ENCODE measurements at places on chromosomes 6 and 20.

DNA sequence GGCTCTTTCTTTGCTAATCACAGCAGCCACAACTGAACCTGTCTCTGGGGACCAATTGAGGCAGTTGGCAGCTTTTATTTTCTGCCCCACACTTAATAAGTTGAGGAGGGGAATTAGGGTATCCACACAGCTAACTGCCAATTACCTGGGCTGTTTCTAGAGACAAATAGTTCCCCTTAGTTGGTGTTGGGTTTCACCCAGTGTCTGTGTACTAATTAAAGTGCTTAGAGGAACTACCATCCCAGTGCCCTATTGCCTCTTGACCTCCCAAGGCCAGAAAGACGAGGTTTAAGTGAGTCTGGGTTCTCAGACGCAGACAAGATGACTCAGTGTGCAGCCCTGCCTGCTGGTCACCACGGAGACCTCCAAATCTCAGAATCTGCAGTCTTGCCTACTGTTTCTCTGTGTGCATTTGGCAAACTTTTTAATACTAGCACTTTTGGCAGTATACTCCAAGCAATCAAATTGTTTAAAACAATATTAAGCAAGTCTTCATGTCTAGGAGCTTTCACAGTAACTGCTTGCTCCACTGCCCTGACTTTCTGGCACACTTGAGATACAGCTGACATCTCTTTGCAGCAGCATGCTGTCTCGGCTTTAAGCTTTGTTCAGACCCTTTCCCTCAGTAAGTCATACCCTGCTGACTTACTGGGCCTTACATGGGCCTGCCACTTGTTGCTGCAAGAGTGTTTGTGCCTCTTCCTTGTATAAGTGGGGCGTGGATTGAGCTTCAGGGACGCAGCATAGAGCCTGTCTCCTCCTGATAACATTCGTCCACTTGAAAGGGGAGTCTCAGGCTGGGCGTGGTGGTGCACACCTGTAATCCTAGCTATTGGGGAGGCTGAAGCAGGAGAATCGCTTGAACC lies 31.9 kb downstream of the STK35 start:
- DNase-seq = no peak

DNA sequence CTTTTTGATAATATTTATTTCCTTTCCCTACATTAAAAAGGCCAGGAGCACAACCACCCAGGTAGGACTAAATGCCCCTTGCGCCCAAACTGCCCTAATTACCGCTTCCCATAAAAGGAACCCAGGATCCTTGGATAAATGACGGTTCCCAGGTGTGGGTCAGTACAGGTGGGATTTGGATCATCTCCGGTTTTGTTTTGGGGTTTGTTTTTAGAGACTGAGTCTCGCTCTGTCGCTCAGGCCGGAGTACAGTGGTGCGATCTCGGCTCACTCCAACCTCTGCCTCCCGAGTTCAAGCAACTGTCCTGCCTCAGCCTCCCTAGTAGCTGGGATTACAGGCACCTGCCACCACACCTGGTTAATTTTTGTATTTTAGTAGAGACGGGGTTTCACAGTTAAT lies 28.4 kb downstream of the ZNF217 start:
- no peak for DNase-seq

GRCh38 chr20:38610521-38610920 lies 8.9 kb downstream of the ARHGAP40 start:
- no peak for DNase-seq

GRCh38 chr20:48463916-48464315 lies 363.9 kb downstream of the PREX1 start:
- DNase-seq = no peak

GRCh38 chr6:133865680-133866079 lies 23.2 kb upstream of the TCF21 start:
- no peak for DNase-seq

DNA sequence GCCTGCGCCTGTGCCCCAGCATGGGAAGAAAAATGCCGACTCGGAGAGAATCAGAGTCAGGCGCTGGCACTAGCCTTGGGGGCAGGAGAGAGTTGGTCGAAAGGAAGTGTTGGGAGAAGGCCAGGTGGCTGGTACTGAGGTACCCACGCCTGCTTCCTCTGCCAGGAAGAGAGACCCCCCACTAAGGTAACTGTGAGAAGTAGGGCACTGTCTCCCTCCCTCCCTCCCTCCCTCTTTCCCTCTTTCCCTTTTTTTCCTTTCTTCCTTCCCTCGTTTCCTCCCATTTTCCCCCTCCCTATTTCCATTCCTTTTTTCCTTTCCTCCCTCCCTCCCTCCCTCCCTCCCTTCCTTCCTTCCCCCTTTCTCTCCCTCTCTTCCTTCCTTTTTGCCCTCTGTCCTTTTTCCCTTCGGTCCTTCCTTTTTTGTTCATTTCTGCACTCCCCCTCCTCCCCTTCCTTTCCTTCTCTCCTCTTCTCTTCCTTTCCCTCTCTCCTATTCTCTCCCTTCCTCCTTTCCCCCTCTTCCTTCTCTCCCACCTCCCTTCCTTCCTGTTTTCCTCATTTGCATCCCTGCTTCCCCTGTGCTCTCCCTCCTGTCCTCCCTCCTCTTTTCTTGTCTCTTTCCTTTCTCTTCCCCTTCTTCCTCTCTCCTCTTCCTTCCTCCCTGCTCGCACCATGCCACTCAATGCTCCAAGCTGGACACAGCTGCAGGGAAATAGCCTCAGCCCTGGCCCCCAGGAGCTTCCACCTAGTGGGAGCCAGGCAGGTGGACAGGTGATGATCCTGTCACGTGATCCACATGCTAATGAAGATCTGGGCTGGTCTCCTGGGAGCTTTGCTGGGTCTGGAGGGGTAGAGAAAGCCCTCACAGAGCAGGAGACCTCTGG lies 148.0 kb downstream of the DHX35 start:
- DNase-seq = no peak

DNA sequence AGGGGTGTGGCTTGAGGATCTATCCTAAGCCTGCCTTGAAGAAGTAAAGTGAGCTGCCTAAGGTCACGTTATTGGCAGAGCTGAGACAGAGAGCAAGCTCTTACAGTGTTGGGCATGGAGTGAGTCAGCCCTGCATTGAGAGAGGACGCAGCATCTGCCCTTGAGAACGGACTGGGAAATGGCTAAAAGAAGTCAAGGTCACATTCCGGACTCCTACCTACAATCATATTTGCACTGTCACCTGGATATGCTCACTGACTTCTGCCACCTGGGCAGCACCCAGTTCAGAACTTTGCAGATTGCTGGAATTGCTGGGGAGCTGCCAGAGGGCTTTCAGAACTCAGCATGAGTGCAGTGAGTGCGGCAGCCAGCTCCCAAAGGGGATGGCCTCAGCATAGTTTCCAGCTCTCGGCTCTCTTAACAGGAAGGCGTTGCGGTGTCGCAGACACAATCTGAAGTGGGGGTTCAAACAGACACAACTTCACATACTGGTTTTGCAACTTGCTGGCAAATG lies 199.3 kb upstream of the SGK1 start:
- DNase-seq = no peak

DNA sequence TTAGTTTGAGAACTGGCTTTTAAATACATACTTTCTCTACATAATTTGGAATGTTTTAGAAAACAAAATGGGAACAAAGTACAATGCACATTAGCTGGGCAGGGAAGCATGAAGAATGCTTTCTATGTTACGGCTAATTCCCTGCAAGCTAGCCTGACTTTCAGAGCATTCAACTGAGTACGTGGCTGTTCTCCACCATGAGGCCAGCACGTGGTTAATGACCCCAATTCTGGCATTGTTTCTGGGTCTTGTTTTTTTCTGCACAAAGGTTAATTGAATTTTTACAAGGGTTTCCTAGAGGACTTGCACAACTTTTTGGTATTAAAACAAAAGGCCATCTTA lies 208.6 kb upstream of the AGPAT4 start:
- no peak for DNase-seq

GRCh38 chr6:124968401-124968800 lies 6.2 kb downstream of the RNF217 start:
- DNase-seq = no peak

Data from occipital lobe (tissue), 3 donors.